Stimulated activated CD4-positive, alpha-beta T cell treated with anti-CD3 and anti-CD28 coated beads, Interleukin-2, amount 100 ng/mL, for 4 hours (primary cell): ENCODE measurements at places on chromosomes 2 and 18.

- DNase-seq: no peak
Measured at GRCh38 chr18:2715990-2716389, 60.5 kb downstream of the SMCHD1 start.

GRCh38 chr2:234257859-234258561 lies 207.5 kb downstream of the SPP2 start:
- no peak for DNase-seq

GRCh38 chr2:74919827-74920226 lies 38.6 kb upstream of the POLE4 start:
- peak; percentile 52 for DNase-seq

GRCh38 chr2:1488851-1489250 lies 75.6 kb downstream of the TPO start:
- DNase-seq: no peak

GRCh38 chr2:127149384-127149783 lies 42.4 kb upstream of the BIN1 start:
- no peak for DNase-seq

GRCh38 chr2:74399785-74400184 lies 19.7 kb upstream of the DCTN1 start:
- DNase-seq: no peak

GRCh38 chr2:75326645-75327044 lies 127.3 kb upstream of the TACR1 start:
- DNase-seq: no peak
